Stimulated activated CD4-positive, alpha-beta T cell treated with anti-CD3 and anti-CD28 coated beads, Interleukin-4, amount 100 ng/mL, for 4 hours (primary cell): ENCODE measurements at places on chromosomes 5 and 9.

DNA sequence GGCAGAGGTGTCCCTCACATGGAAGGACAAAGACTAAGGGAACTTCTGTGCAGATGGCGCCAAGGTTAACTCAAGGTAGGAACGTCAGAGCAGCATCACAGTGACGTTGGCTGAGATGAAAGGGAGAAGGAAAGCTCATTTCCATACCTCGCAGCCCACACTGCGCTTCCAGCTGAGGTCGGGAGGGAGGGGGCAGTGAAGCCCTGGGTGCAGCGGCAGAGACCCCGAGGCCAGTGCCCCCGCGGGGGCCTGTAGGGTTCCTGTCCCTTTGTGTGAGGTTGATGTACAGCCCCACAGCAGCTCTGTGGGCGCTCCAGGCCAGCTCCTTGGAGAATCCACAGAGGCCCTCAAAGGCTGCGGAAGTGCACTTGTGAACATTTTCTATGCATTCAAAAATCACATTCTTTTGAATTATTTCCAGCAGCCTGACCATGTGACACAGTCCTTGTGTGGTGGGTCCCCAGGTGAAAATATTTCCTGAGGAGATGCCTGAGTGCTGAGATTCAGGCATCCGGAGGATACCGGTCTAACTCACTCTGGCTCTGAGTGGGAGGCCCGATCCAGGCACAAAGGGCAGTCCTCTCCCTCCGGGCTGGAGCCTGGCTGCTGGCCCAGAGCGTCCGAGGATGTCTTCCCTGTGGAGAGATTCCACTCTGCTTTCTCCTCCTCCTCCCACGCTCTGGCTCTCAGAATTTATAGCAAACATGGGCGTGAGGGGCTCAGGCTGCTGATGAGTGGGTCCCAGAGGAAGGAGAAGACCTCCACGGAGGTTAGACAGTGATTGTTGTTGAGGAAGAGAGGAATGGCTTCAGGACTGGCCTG is 150.7 kb downstream of the ICE1 start:
- no peak for DNase-seq

DNA sequence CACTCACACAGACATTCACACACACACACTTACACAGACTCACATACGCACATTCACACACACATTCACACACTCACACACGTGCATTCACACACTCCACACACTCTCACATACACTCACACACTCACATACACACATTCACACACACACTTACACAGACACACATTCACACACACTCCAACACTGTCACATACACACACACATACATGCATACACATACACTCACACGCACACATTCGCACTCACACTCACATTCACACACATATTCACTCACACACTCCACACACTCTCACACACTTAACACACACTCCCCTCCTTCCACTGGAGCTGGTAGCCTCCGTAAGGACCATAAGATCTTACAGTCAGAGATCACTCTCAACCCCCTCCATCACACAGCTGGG is 26.2 kb downstream of the CAMK2A start:
- DNase-seq: no peak

GRCh38 chr9:82599336-82599949 is 463.5 kb downstream of the RASEF start:
- no peak for DNase-seq

GRCh38 chr5:178186427-178186826 is 744 bp downstream of the GMCL2 start:
- DNase-seq: no peak

DNA sequence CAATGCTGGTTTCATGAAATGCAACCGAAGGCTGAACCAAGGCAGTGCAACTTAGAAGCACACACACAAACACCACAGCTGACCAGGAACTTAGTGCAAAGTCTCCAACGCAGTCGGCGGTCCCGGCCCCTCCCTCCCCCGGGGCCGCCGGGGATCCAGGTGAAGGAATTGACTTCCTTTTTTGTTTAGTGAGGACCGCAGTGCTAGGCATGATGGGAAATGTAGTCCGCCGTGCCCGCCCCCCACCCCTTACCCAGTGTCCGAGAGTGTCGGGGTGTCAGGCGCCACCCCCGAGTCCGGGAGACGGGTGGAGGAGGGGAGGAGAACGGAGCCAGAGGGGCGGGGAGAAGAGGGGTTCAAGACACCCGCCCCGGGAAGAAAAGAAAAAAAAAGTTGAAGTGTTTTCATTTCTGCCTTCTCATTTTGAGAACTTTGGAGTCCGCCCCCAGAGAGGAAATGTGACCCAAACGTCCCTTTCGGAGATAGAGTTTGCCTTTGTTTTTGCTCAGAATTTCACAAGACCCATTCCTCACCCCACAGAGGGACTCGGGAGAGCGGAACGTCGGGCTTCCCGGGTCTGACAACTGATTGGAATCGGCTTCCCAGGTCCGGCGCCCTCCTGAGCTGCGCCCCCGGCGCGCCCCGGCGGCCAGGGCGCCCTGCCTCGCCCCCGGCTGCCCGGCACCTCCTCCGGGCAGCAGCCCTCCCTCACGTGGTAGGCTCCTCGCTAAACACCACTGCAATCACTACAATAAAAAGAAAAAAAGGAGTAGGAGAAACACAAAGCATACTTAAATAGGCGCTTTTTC is 2.0 kb downstream of the IER5L start:
- peak; percentile 29 for DNase-seq
